ENCODE measurements at places on chromosomes 6 and 20.

DNA sequence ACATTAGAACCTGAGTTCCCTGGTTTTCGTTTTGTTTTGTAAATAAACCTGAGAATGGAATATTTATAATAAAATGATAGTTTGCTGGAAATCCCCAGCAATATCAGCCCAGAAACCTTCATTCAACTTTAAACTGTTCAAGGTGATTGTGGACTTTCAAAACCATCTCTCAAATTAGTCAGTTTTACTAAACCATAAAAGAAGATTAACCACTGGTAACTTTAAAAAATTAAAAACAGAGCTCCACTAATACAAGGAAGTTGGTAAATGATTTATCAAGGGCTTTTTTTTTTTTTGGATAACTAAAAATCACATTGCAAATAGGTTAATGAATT is 10.0 kb downstream of the MBOAT1 start:
- no peak for DNase-seq

GRCh38 chr6:32108727-32109113 is 418 bp downstream of the TNXB start:
- no peak for DNase-seq

DNA sequence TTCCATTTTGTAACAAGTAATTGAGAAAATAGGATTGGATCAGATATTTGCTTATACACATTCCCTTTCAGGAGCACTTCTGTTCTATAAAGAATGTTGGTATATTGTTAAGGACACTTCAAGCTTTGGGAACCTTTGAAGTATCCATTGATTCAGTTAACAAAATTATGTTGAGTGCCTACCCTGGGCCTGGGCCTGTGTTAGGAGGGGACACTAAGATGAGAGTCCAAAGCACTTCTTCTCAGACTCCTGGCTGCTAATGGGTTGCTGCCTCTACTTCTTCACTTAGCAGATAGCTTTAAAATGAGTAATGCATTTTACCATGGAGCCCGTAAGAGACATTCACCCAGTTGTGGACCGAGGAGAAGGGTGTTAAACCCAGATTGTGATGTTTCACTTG is 40.3 kb downstream of the PTPN1 start:
- DNase-seq = no peak

GRCh38 chr6:101395345-101395744 is 1.8 kb downstream of the GRIK2 start:
- DNase-seq = no peak

DNA sequence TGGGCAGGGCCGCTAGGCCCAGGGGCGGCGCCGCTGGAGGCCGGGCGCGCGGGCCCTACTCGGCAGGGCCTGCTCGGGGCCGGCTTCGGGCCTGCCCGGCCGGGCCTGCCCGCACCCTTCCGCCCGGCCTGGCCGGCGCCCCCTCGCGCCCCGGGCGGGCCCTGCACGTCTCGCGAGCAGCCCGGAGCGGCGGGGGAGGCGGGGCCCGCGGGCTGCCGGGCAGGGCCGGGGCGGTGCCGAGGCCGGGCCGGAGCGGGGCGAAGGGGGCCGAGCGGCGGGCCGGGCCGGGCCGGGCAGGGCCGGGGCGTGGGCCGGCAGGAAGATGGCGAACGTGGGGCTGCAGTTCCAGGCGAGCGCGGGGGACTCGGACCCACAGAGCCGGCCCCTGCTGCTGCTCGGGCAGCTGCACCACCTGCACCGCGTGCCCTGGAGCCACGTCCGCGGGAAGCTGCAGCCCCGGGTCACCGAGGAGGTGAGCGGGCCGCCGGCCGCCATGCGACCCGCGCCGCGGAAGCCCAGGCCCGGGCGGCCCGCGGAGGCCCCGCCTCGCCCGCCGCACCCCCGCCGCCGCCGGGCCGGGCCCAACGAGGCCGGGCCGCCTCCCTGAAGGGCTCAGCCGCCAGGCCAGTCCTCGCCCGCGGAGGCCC is at the start of gene NPEPL1:
NPEPL1 (plus strand) TSS at position 222 of the 647 bp plus-strand sequence; CDS start at position 323, 101 bp downstream.
- DNase-seq = peak; percentile 76

- DNase-seq = no peak
Observed at GRCh38 chr20:41960166-41960565, 342.0 kb upstream of the CHD6 start.

- DNase-seq = no peak
Observed at GRCh38 chr6:68025764-68026163, 609.3 kb upstream of the ADGRB3 start.

DNA sequence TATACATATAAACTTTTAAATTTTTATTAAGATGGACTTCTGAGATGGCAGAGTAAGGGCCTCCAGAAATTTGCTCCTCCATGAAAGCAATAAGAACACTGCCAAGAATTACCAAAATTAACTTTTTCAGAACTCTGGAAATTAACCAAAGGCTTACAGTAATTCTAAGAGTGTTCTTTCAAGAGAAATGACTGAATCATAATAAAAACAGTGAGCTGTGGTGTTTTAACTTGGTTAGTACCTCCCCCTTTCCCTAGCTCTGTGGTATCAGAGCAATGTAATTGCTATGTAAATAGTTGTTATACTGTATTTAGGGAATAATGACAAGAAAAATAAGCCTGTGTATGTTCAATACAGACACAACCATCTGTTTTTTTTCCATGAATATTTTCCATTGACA is 19.0 kb downstream of the HECA start:
- no peak for DNase-seq

GRCh38 chr6:52672412-52673025 is 1.6 kb downstream of the TMEM14A start:
- DNase-seq = no peak

DNA sequence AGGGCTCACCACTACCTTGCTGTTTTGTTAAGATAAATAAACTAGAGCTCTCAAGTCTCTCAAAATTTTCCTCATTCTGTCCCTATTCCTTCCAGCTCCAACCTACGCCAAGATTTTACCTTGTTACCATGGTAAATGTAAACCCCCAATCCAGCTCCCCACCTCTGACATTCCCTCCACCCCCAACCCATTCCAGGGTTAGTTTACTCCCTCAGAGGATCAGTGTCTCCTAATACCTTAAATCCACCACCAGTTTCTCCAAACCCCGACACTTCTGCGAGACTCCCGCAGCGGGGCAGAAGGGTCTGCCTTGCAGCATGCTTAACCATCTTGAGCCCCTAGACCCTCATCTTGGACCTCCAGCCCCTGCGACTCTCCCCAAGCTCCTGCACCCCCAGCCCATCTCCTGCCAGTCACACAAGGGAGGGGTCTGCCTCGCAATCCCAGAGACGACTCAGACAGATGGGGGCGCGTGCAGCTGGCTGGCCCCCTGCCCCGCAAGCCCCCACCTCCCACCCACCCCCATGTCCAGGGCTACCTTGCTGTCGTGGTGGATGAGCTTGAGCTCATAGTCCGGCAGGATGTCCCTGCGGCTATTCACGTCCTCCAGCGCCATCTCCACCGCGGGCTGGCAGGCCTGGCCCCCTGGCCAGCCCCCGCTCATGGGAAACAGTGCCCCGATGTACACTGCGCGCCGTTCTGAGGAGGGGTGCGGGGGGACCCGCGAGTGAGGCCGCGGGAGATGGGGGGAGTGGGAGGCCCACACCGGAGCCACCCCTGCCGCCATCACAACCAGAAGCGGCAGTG is 5.8 kb downstream of the GABBR1 start:
- peak; percentile 58 for DNase-seq

DNA sequence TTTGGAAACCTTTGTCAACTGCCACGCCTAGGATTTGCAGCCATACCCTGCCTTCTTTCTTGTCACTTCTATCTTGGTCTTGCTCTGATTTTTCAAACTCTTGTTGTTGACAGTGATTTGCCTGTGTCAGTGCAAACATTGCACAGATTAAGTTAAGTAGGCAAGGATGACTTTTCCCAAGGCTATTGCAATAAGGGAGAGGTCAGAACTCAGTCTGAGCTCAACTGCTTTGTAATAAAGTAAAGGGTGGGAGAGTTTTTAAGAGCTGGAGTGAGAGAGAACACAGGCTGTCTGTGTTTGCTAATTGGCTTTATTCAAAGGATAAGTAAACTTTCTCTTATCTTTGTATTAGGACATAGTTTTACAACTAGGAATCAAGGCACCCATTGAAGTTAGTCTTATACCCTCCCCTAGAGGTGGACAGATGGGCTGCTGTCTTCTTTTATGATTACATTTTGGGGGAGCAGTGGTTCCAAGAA is 448.6 kb downstream of the PHF3 start:
- no peak for DNase-seq

DNA sequence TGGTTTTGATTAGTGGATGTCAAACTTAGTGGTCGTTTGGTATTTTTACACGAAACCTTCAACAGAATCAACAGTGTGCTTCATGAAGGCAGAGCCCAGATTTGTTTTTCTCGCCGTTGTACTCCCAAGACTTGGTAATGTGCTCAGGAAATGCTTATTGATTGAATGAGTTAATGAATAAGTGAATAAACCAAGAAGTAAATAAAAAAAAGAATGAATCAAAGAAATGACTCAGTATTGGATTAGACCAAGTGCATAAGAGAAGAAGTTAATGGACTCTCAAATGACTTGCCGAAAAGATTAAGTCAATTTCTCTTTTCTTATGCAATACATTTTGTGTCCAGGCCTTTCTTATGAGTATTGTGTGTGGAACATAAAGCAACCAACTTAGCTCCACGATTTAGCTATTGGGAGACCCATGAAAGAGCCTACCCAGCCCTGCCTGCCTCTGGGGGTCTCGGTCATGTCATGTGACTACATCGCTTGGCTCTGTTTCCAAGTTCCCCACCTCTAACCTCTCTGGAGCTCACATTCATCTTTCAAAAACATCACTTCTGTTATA is 10.6 kb upstream of the FUCA2 start:
- no peak for DNase-seq

- peak; percentile 60 for DNase-seq
Observed at GRCh38 chr6:41039060-41039998, at the start of gene UNC5CL. UNC5CL (minus strand) TSS chr6:41039221; CDS start chr6:41035074, 4,147 bp downstream.

- no peak for DNase-seq
Observed at GRCh38 chr6:166366921-166367320, 15.8 kb downstream of the MPC1 start.

GRCh38 chr6:51467231-51467952 is 620.0 kb downstream of the PKHD1 start:
- peak; percentile 53 for DNase-seq

- no peak for DNase-seq
Observed at GRCh38 chr6:72832271-72832670, 210.4 kb downstream of the KCNQ5 start.

GRCh38 chr6:63305277-63305676 is 14.5 kb downstream of the LGSN start:
- no peak for DNase-seq

DNA sequence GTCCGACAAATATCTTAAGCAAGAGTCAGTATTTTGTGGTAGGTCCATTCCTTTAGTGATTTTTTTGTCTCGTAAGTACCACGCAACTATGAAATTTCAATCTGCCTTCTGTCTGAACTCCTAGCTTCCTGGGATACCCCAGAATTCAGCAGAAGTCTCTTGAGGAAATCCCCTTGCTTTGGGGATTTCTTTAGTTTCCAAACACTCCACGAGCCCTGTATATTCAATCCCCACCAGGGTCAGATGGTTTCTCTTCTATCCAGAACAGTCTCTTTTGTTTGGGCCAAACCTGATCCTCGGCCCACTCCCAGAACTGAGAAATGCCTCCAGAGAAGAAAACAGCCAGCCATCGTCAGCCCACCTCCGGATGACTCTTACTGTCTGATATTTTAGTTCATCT is 113.0 kb downstream of the CHD6 start:
- no peak for DNase-seq

- DNase-seq = no peak
Observed at GRCh38 chr6:154179434-154179833, 140.4 kb downstream of the OPRM1 start.

- DNase-seq = no peak
Observed at GRCh38 chr6:25369433-25370177, 90.4 kb downstream of the CARMIL1 start.

DNA sequence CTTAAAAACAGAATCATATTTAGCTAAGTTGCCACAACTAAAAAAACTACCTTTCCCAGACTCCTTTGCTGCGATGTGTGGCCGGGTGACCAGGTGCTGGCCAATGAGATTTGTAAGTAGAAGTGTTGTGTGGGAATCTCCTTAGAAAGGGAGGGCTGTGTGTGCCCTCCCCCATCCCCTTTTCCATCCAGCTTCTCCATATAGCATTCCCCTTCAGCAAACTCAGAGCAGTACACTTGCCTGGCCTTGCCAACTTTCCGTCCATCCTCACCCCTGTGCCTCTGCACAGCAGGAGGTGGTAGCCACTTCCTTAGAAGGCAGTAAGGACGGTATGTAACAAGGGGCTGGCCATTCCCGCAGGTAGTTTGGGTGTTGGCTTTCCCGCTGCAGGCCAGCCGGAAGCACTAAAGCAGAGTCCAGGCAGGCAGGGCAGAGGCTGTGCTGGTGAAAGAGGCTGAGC is 22.3 kb upstream of the KCNK16 start:
- DNase-seq = no peak

DNA sequence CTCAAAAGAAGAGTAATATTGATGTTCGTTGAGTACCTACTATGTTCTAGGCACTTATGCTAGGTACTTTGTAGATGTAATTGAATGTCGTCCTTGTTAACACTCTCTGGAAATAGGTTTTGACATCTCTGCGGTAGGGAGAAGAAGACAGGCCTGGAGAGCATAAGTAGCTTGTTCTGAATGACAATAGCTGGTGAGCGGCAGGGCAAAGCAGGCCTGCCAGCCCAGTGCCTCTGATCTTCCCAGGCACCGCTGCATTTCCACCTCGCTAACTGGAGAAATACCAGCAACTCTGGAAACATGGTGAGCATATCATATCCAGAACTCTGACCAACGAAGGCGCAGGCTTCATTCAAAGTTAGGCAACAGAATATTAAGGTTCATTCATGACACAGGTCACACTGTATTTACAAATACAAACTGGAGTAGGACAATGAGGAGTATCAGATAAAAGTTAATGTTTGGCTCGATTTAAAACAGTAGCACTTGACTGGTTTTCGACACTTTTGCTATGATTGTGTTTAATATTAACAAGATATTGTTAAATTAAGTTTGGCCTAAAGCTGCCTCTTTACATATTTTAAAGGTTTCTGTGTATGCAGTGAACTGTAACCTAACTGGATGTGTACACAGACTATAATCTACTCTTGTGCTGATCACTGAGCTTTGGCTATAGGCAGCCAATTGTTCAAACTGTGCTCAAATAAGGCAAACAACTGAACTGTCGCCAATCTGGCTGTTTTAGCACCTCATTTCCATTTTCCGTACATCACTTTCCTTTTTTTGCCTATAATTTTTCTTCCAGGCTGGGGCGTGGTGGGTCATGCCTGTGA is 54.1 kb downstream of the PPP1R3G start:
- DNase-seq = no peak

GRCh38 chr6:148175550-148176188 is 167.0 kb upstream of the SASH1 start:
- no peak for DNase-seq

DNA sequence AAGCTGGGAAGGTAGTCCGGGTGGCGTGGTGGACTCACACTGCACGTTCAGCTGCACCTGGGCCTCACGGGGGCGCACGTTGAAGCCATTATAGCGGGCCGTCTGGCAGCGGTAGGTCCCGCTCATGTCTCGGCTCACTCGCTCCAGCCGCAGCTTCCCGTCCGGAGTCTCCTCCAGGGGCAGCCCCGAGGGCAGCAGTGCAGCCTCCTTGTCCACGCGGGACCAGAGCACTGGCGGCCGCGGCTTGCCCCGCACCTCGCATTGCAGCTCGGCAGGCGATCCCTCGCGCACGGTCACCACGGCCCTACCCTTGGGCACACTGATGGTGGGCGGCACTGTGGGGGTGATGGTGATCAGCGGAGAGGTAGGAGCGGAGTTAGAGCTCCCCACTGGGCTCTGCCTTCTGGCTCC is 47.6 kb downstream of the MDGA1 start:
- peak; percentile 77 for DNase-seq

GRCh38 chr6:137925141-137925698 is 58.2 kb downstream of the TNFAIP3 start:
- DNase-seq = no peak
